ENCODE measurements at places on chromosomes 12 and 14.
A peak's percentile ranks its signal among the peaks of the same experiment; 100 is the strongest.

DNA sequence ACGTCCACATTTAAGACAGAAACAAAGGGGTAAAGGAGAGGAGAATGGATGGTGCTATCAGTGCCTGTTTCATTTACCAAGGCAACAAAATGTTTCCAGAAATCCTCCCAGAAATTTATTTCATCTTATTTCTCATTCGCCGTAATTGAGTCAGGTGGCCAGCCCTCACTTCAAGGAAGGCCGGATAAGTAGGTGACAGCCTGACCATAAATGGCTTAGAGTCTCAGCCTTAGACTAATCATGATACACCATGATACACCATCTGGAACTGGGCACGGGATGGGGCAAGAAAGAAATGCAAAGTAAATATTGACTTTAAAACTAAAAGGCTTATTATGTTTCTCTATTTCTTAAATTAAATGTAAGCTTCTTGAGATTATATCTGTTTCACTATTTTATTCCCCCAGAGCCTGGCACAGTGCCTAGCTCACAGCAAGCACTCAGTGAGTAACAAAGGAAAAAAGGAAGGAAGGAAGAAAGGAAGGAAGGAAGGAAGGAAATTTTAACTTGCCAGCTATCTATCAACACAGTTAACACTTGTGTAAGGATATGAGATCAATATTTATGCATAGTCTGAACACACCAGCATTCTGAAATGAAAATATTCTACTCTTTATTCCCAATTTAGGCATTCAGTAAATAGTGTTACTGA, 106.1 kb upstream of the FSCB start:
- DNase-seq, result no peak

GRCh38 chr12:59735231-59735630, 139.4 kb downstream of the SLC16A7 start:
- DNase-seq, result no peak

- no peak for DNase-seq
Observed at GRCh38 chr12:132837693-132838409, 9.2 kb upstream of the GOLGA3 start.

- no peak for DNase-seq
Observed at GRCh38 chr14:28012629-28013415, 753.8 kb upstream of the FOXG1 start.

DNA sequence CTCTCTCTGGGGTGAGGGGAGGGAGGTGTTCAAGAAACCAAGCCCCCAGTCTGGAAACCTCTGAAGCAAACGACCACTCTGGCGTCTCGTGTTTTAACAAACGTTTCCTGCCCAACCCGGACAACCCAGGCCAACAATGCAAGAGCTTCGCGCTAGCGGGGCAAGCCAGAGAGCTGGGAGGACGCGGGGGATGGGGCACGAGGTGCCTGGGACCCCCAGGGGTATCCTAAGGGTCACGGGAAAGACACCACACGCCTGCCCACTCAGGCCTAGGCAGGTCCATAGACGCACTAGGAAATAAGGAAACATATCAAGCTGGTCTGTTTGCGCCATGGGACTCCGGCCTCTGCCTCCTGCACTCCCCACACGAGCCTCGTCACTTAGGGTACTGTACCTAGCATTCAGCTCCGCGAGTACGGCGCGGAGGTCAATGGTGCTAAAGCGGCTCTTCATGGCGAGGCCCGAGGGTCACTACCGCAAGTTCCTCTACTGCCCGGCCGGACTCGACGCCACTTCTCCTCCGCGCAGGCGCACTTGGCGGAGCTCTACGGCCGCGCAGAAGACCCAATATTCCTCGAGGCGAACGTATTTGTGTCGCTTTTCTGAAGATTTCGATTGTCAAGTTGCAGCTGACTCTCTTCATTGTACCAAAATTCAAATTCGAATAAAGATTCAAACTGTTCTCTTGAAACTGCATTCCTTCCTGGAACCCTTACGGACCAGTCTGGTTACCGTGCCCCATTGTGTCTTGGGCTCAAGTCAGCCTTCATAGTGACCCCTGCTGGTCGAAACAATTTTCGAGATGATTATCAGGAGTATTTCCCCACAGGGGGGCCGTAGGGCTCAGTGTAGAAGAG, at the start of gene NEMF:
Gene NEMF, minus strand, starts transcription at position 488 of the 857 bp plus-strand sequence. Its CDS starts 35 bp downstream, at position 453.
- peak; percentile 74 for DNase-seq

DNA sequence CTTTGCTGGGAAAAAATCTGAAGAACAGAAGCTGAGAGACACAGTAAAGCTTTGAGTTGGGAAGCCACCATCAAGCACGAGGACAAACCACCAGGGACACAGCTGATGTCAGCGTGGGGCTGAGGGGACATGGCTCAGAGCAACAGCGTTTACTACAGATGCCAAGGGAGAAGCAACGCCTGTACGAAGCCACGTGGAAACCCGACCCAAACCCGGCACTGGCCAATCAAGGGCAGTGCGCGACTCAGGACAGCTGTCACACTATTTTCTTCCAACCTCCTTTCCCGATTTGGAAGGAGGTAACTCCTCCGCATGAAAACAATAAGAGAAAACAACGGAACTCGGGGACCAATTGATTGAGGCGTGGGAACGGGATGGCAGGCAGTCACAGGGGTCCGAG, 20.2 kb upstream of the CHGA start:
- DNase-seq, result no peak

DNA sequence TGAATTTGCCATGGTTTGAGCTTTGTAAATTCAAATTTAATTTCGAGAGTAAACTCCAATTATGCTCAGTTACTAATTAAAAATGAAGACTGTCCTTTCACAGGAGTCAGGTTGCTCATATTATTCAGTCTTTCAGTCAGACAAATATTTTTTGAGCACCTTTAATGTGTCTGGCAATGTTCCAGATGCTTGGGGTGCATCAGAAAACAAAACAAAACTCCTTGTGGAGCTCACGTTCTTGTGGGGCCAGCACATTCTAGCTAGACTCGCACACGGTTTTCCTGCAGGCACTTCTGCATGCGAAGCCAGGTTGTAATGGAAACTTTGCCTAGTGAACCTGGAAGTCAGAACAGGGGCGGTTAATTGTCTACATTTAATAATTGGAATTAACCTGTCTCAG, 64.0 kb upstream of the ATF1 start:
- no peak for DNase-seq

GRCh38 chr14:63454863-63455622, 88.1 kb downstream of the PPP2R5E start:
- DNase-seq, result no peak

- DNase-seq, result no peak
Observed at GRCh38 chr12:33290703-33291102, 148.9 kb downstream of the SYT10 start.

- DNase-seq, result no peak
Observed at GRCh38 chr14:104868060-104868740, 3.1 kb downstream of the CEP170B start.

DNA sequence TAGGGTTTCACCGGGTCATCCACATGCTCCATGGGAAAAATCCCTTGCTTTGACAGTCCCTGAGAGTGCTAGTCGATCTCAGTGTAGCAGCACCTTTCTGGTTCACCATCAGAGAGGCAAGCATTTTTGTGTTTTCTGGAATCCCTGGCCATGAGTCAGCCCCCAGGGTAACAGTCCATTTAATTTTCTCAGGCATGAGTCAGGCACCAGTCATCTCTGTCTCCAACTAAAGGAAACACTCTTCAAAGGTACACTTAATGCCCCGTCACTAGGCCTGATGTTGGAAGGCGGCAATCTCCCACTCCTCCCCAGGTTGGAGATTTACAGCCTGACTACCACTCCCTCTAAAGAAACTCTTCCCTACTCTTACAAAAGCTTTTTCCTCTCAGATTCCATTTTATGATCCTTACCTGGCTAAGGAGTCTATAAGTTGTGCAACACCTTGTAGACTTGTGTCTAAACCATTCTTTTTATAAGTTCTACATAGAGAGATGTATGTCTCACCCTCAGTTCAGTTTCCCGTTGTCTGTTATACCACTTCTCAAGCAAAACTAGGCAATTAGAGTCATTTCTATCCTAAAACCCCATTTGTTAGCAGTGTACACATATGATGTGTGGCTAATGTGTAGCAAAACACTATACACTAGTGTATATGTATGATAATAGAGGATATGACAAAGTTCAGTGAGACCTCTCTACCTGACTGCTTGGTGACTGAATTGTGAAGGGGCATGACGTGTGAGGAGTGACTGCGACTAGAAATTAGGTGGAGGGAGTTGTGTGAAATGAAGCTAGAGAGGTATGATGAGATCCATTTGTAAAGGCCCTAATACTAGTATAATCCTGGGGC, 24.6 kb downstream of the TMEM19 start:
- no peak for DNase-seq

DNA sequence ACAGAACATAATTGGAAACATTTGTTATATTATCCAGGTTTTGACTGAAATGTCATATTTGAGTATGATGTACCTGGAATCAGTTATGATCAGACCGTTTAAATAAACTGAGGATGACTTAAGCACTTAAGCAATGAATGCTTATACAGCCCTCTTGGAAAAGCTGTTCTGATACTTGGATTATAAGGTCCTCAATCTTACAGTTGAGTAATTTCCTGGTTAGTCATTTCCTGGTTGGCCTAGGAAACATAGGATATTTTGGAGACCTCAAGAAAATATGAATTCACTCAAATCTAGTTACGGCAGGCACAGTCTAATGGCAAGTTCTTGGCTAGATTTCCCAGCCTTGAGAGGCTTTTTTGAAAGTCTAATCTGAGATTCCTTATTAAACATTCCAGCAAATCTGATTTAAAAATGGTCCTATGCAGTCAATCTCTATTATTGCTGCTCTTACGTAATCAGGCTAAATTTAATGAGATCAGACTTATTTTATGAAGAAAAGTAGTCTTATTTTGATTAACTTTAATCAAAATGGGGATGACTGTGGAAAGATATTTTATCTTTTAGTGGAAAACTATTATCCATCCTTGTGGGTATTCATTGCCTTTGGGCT, 447.2 kb downstream of the SNAPC1 start:
- no peak for DNase-seq

DNA sequence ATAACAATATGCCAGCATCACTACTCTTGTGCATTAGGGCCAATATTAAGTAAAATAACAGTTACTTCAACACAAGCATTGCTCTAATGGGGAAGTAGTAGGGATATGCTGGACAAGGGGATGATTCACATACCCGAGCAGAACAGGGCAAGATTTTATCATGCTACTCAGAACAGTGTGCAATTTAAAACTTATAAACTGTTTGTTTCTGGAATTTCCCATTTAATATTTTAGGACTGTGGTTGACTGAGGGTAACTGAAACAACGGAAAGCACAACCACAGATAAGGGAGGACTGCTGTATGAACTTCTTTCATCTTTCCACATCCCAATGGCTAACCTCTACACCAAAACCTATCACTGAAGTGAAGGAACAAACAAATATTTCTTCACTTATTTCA, 36.8 kb downstream of the SARNP start:
- DNase-seq, result no peak

- no peak for DNase-seq
Observed at GRCh38 chr14:99513183-99513694, 32.0 kb downstream of the CCNK start.

- DNase-seq, result no peak
Observed at GRCh38 chr14:72054911-72055310, 122.7 kb downstream of the RGS6 start.

- no peak for DNase-seq
Observed at GRCh38 chr12:8156845-8157244, at the start of gene ZNF705A. ZNF705A (plus strand) TSS chr12:8157015; CDS start chr12:8172626, 15,611 bp downstream.

DNA sequence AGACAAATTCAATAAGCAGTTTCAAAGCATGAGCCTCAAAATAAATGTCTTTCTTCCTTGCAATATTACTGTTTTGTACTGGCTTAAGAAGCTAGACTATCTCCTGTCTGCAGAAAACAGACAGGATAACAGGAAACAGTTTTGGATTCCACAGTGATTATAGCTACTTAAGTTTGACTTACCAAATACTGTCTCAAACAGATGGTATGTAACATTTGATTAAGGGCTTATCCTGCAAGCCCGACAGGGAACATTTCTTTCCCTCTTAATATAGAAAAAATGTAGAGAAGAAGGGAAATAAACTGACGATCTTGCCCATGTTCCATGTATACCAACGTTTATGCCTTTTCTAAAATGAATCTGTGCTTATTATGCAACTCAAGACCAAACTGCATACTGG, 179.9 kb upstream of the EEA1 start:
- DNase-seq, result no peak

- no peak for DNase-seq
Observed at GRCh38 chr12:132806857-132807256, 21.8 kb downstream of the GOLGA3 start.

DNA sequence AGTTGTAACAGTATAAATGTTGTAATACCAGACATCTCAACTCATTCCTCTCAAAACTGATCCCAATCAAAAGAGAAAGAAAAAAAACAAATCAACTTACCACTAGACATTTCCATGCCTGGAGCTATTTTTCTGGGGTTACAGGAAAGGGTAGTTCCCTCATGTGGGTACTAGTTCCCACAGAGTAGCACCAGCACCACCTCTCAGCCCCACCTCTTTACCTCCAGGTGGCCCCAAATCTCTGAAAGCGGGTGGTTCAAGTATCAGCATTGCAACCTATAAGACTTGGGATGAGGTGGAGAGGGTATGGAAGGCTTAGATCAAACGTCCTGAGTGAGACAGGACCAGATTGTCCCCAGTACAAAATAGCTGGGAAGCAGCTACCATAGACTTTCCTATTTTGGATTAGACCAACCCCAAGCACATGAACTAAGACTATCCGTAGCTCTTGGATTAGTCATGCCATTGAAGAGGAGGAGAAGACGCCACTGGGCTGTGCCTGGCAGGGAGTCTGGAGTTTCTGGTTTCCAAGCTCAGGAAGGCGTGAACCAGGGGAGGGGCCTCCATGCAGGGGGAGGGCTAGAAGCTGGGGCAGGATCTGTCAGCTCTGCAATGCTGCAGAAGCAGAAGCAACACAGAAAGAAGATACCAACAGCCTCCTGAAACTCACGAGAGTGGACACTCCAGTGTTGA, at the start of gene SLC39A2:
Gene SLC39A2, plus strand, starts transcription at position 620 of the 693 bp plus-strand sequence. CDS start 154 bp downstream, outside the sequence.
- DNase-seq, result no peak

DNA sequence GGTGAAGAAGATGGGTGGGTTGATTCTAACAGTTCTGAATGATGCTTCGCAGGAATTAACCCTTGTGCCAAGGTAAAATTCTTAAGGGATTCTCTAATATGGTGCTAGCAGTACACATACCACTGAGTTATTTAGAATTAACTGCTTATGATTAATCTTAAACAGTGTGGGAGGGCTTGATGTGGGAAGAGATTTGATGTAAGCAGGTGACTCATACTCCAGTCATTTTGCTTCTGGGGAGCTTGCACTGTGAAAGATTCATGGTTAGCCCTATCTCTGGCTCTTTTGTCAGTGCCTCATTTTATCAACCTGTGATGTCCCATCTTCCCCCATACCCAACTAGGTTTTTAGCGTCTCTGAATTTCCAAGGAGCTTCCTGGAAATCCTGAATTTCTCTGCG, 83.8 kb downstream of the NRXN3 start:
- no peak for DNase-seq

GRCh38 chr14:22884076-22884737, 1.2 kb downstream of the REM2 start:
- DNase-seq, result no peak

GRCh38 chr12:120457133-120457532, 10.9 kb downstream of the GATC start:
- DNase-seq, result no peak
